ENCODE measurements at places on chromosomes 7 and 10.

DNA sequence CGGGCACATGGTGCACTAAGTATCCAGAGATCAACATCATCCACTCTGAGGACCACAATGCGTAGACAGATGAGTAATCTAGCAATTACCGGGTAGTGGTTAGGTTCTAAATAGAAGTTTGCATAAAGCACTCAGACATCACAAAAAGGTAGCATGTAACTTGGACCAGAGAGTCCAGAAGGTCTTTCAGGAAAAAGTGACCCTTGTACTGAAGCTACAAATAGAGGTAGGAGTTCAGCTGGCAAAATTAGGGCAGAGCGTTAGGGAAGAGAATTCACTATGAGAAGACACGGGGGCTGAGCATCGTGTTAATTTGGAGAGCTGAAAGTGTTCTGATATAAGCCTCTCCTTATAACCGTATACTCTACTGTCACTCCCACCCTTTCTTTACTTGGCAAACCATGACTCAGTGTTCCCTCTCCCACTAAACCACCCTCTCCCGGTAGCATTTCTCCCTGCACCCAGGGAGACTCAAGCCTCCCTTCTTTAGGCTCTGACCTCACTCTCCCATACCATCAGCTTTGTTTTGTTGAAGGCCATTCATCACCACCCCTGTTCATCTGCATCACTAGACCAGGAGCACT, 222.2 kb upstream of the FZD1 start:
- DNase-seq = no peak

DNA sequence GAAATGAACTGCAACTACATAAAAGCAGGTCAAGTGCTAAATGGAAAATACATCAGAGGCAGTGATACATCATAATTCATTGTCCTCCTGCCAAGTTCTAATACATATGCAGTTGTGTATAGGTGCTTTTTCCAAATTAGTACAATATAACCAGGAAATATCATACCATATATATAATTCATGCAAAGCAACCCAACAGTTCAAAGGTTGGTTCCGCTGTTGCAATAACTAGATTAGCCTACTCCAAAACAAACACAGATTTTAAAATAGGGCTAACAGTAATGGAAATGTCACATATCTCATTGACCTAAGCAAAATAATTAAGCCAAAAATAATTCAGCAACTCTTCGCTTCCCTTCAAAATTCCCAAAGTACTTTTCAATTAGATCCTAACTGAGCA, 88.9 kb upstream of the NEBL start:
- DNase-seq = no peak

- no peak for DNase-seq
These were observed 4.4 kb upstream of the GSTK1 start for GRCh38 chr7:143258831-143259230.

DNA sequence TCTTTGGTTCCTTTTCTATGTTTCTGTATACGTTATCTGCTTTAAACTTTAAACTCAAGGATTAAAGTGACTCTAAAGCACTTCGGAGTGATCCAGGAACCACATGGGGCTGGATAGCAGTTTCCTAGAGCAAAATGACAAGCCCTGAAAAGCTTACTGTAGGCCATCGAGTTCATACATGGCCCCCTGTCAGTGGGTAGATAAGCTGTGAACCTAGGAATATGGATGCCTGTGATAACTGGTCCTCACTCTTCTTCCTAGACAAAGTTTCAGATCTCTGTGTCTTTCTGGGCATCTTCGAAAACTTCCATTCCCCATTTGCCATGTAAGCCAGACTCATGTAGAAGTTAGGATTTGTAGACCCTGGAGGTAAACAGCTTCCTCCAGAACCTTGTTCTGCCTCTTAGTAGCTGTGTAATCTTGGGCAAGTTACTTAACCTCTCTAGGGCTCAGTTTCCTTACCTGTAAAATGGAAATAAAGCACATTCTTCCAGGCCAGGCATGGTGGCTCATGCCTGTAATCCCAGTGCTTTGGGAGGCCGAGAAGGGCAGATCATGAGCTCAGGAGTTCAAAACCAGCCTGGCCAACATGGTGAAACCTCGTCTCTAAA, 49.3 kb upstream of the KMT2E start:
- no peak for DNase-seq

- no peak for DNase-seq
These were observed 294.7 kb upstream of the AOAH start for GRCh38 chr7:37018954-37019353.

GRCh38 chr7:102279537-102280400, 6.9 kb upstream of the SH2B2 start:
- DNase-seq = peak; percentile 42

DNA sequence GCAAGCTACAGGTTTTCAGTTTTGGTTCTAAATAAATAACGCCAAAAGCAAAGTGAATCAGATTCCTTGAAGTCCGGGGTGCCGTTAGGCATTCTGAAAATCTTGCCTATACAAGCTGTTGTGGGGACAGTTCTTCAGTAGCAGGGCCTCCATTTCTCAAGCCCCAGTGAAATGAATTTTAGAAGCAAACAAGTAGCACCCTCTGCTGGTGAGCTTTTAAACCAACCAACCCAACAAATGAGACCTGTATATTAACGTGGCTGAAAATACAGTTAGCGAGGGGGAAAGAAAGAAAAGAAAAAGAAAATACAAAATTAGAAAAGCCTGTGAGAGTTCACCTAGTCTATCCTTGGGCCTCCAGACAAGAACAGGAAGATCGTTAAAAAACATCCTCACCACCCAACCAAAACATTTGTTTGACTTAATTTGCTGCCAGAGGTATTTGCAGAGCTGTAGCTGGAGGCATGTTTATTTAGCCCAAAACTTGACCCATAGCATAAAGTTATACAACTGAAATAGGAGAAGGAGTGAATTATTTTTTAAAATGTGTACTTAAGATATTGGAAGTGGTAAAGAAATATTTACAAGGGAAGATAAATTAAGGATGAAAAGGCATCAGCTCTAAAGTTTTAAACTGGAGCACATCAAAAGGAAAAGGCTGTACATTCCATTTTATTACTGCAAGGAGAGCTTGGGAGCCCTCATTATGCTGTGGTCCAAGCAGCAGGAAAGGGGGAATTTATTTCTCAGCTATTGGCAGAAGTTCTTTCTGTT, 98.9 kb downstream of the DYNC1I1 start:
- DNase-seq = peak; percentile 54

DNA sequence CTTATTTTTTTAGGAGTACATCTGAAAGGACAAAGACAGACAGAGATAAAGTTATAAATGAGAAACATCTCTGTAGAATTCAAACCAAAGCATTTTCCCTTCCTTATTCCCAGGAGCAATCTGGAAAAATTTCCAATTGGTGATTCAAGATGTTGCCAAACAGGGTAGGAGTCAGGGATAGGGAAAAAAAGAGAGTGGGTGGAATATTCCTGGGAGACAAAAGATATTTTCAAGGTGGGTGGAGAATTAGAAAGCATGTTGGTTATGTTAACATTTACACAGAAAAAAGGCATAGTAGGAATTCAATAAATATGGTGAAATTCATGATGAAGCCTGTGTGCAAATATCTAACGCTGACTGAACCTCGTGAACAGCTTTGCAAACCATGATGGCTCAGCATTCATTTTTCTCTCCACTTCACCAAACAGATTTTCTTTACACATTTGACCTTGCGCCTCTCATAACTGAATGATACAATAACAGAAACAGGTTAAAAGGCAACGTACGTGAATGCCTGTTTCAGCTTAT, 25.1 kb downstream of the SLC26A5 start:
- no peak for DNase-seq

GRCh38 chr10:22702348-22702747, 12.0 kb downstream of the PIP4K2A start:
- peak; percentile 6 for DNase-seq

DNA sequence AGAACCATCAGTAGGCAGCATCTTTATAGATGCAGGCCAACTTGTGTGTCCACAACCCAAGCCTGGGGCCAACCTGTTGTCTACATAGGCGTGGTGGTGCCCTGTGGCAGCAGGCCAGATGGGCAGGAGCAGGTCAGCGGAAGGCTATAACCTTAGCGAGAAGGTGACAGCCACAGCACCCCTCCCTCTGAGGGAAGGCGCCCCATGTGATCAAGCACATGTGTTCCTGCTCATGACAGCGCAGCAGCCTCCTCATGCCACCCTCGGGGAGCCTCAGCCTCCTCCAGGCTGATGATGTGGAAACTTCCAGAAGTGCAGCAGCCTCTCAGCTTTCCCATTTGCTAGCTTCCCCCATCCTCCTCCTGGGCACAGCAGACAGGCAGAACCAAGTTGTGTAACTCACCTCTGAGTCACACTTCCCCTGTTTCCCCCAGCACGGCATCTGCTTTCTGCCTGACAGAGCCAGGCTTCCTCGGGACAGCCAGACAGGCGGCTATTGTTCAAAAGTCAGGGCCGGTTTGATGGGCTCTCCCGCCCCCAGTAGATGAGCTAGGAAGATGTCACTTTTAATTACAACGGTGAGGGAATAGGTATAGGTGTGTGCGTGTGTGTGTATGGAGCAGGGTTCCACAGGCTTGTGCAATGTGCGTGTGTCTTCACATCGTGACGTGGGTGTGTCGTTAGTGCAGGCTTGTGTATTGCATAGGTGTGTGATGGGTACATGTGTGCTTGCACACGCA, 312.0 kb upstream of the ZMIZ1 start:
- DNase-seq = peak; percentile 69

- no peak for DNase-seq
These were observed 144.7 kb upstream of the SEMA3A start for GRCh38 chr7:84339306-84339705.

DNA sequence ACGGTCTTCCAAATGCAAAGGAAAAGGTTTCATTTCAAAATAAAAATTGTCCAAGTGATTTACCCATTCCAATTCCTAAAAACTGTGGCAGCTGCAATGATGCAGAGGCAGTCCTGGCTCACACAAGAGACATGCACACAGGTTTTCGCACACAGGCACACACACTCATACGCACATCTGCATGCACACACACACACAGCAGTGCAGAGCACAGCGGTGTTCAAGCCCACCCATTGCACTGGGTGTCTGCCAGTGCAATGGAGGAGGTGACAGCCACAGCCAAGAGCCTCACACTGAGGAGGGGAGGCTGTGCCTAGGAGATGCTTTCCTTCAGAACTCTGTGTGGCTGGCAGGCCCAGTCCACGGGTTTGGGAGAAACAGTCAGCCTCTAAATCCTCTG, 123.7 kb downstream of the SLIT1 start:
- DNase-seq = no peak

- DNase-seq = peak; percentile 72
These were observed 10.6 kb downstream of the HABP2 start for GRCh38 chr10:113563306-113564088.

- no peak for DNase-seq
These were observed 23.7 kb downstream of the KCNH2 start for GRCh38 chr7:150954201-150954985.

DNA sequence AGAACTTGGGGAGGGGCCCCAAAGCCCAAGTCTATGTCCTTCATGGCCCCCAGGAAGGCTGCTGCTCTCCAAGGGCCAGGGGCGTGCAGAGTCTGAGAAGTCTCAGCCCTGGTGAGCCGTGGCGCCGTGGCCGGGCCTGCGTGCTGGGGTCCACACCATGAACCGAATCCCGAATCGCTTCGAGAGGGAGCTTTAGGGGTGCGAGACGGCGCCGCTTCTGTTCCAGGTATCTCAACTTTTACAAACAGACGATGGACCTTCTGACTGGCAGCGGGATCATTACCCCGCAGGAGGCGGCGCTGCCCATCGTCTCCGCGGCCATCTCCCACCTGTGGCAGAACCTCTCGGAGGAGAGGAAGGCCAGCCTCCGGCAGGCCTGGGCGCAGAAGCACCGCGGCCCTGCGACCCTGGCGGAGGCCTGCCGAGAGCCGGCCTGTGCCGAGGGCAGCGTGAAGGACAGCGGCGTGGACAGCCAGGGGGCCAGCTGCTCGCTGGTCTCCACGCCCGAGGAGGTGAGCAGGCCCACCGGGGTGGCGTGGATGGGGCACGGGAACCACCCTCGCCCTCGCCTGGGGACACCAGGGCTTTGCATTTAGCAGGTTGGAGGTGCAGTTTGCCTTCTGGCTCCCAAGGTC, 12.7 kb downstream of the STRA8 start:
- no peak for DNase-seq

DNA sequence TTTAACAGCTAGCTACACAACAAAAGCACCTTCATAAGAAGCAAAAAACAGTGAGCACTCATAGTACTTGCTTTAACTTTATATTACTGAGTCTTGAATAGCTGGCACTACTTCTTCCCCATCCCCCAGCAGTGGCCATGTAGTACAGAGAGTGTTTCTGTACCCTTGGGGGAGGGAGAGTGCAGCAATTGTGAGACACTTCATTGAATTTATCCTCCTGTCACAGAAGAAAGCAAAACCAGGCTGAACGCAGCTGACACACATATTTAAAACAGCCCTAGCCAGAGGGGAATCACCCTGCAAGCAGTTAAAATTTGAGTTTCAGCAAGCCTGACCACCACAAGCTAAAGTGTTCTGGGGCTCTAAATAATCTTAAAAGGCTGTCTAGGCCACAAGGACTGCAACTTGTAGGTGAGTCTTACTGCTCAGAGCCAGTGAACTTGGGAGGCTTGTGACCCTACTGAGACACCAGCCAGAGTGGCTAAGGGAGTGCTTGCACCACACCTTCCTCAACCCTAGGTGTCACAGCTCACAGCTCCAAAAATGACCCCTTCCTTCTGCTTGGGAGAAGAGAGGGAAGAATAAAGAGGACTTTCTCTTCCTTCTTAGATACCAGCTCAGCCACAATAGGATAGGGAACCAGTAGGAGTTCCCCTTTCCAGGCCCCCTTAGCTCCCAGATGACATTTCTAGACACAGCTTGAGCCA, 97.7 kb upstream of the MEOX2 start:
- peak; percentile 69 for DNase-seq

DNA sequence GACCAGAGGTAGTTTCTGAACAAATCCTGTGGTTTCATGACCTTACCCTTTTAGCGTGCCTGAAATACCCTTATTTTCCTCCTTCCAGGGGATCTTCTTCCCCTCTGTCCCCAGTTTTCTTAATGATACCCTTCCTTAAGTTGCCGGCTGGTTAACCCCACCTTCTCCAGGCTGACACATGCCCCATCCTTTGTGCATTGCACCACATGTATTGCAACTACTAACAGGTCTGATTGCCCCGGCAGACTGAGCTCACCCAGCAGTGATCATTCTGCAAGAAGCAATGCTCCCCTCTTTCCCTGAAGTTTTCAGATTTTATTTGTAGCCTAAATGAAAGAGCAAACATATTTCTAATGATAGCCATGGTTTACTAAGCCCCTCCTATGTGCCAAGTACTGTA, 108.2 kb downstream of the HIP1 start:
- DNase-seq = no peak

- no peak for DNase-seq
These were observed 27.4 kb downstream of the TAX1BP1 start for GRCh38 chr7:27767374-27767773.

DNA sequence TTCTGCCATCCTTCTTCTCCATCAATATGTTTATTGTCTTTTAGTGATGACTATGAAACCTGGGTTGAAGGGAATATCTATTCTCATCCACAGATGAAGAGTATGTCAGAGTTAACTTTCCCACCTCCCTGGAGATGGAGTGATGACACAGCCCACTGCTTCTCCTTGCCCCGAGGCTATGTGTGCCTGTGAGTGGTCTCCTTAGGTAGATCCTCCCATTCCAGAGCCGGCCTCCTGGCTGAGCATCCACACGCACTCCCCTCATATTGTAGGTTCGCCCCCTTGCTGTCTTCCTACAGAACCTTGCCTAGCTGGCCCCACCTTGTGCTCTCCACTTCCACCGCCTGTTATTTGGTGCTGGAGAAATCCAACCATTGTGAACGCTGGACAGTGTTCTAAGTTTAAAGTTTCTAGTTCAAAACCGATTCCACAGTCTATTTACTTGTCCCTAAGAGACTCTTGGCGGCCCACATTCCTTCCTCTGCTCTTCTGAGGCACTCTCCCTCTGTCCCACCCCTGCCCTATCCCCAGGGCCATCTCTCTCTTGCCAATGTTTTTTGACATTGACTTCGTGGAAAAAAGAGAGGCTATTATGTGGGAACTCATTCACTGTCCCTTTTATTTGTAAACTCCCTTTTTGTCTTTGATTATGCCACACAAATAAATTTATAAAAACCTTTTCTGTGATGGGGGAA, 168.0 kb downstream of the ZNF438 start:
- DNase-seq = no peak

All from midbrain (tissue), 1 donor.